ENCODE measurements at places on chromosomes 7 and 10.

GRCh38 chr10:89213191-89213808 lies 6.2 kb upstream of the CH25H start:
- DNase-seq, result peak; percentile 77

DNA sequence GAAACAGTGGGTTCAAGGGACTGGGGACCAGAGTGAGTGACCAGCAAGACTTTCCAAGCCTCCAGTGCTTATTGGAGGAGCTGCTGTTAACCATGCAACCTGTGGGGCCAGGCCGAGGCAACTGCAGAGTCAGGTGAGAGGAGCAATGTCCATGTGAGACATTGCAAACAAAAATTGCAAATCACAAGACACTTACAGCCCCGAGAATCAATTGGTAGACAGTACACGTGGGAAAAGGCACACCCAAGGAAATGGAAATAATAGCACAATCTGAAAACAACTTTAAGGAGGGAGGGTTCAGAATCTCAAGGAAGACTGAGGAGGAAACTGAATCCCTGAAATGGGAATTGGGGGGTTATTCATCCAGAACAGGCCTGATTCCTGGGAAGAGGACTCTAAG lies 72.6 kb downstream of the GLRX3 start:
- DNase-seq, result no peak

DNA sequence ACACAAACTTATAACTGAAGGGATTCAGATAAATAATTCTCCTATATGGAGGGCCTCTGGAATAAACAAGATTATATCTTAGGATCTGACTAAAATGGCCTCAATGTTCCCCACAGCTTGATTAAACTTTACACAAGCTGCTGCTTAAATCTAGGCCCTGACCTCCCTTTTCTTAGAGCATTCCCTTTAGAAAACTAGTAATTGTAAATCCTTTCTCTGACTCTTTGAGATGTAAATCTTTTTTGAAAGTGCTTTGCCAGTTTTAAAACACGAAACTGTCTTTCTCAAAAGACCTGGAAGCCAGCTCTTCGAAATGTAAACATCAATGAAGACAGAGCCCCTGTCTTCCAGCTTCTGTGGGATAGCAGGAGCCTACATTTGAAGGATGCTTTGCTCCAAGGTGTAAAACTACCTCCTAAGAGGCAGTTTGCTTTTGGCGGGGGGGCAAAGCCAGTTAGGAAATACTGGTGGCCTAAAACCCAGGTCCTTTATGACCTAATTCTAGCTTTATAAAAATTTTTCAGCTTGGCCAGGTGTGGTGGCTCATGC lies 758.7 kb downstream of the CNTNAP2 start:
- no peak for DNase-seq

DNA sequence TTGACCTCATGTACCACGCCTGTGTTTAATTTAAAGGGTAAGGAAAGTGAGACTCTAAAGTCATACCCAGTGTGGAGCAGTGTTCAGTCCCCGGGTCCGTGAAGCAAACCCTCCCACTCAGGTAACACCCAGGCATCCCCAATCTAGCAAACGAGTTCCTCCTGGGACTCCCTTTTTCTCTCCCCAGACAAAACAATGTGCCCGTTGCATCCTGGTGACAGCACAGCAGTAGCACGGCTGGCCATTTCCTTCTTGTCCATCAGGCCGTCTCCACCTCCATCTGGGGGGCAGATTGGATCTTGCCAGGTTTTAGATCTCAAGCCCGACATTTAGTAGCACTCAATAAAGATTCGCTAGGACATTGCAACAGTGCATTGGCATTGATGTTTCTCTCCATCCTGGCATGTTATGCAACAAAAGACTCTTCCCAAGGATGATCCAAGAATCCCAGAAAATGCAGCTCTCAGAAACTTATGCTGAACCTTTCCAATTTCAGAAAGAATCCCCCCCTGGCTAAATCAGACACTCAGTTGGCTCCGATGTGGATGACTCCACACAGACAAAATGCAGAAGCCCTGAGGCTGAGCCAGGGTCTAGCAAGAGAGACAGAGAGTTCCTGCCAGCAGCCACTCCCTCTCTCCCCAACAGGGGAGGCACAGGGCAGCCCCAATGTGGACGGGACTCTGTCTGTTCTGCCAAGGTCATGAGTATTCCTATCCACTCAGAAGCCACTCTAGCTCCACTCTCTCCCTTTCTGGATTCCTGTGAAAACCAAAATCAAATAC lies 274.5 kb upstream of the MGMT start:
- DNase-seq, result no peak

- DNase-seq, result no peak
Measured at GRCh38 chr7:138919216-138919615, 62.0 kb downstream of the KIAA1549 start.

DNA sequence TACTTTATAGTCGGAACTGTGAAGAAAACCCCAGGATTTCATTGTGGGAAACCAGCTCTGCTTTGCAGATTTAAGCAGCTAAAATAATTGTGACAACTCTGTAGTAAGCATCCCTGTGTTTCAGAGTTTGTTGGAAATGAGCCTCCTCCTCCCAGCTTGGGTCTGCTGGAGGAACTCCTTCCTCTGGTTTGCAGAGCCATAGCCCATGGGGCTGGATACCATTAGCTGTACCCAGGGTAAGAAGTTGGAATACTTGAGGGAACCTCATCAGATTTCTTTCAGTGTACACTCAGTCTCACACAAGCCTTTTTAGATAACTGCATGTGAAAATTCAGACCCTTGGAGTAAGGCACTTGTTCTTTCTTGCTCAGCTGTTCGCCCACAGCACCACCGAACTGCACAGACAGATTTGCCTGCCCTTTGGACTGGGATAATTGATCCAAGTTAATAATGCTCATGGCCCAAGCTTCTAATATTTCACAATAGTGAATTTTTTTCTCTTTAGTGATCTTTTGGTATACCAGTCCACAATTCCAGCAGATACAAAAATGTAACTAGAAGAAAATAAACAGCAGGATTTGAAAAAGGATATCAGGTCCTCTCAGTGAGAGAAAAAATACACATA lies 467.4 kb upstream of the FZD8 start:
- no peak for DNase-seq

DNA sequence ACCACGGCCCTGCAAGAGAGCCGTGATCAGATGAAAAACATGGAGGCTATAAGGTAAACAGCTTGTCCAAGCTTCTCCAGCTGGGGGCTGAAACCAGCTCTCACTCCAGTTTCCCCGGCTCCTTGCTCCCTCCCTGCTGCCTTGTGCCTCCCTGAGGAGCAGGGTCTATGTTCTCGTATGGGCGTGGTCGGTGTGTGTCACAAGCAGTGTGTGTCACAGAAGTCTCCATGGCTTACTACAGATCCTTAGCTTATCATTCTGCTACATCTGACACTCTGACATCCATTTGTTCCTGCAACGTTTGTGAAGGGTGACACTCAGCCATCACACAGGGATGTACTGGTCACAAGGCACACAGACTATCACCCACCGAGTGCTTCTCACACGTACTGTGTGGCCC lies 54.6 kb downstream of the CSGALNACT2 start:
- no peak for DNase-seq

All from choroid plexus epithelial cell (primary cell).